Left lung (tissue), 14 donors: ENCODE measurements at places on chromosomes 13 and 19.

GRCh38 chr19:30402436-30403202 lies 30.4 kb downstream of the ZNF536 start:
- no peak for DNase-seq

GRCh38 chr19:29674374-29675119 lies 9.3 kb downstream of the PLEKHF1 start:
- no peak for DNase-seq

DNA sequence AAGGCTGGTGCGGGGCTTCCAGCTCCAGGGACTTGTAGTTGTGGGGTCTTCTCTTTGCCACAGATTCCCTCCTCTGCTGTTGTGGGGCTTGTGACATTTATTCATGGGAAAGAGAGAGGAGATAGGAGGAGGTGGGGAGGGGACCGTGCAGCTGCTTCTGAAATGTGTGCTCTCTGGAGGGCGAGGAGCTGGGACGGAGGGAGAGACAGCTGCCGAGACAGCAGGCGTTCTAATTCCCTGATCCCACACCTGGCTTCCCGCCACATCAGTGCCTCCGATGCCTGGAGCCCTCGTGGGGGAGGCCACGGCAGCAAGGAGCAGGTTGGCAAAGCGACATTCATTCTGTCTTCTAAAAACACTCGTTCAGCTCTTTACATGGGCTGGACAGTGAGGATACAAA lies 164.4 kb downstream of the USP12 start:
- no peak for DNase-seq

DNA sequence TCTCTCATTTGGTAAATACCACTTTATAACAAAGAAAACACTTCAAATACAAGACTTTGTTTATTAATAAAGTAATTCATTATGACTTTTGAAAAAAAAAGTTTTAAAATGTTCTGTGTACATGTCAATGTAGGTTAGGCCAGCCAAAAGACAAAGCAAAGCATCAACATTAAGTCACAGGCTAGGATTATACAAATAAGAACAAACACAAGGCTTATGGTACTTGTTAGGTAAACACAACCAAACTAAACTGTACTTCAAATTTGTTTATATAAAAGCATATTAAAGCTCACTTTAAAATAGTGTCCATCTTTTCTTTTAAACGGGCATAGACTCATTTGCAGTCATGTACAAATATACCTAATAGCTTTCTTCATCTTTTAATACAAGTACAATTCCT lies 86.6 kb downstream of the ZDHHC20 start:
- no peak for DNase-seq

DNA sequence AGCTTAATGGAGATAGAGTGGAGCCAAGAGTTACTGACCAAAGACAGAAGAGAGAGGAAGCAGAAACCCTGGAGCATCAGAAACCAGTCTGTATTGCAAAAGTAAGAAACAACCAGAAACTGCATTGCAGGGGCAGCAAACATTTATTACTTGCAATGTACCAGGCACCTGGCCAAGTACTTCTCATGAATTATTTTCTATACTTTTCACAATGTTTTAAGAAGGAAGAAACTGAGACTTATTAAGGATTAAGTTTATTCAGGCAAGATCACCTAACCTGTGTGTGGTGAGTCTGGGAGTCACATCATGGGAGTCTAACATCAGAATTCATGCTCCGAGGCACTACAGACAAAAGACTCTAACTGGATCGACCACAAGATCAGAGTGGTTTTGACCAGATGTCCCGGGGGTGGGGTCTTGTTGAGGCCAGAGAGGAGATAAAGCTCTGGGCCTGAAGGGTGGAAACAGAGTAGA lies 47.4 kb downstream of the TNFRSF19 start:
- DNase-seq = no peak

DNA sequence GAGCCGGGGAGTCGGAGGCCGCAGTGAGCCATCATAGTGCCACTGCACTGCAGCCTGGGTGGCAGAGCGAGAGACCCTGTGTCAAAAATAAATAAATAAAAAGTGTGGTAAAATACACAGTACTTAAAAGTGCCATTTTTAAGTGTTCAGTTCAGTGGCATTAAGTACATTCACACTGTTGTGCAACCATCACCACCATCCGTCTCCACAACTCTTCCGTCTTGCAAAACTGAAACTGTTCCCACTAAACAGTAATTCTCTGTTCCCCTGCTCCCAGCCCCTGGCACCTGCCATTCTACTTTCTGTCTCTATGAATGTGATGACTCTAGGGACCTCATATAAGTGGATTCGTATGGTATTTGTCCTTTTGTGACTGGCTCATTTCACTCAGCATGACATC lies 13.3 kb downstream of the SLC25A42 start:
- no peak for DNase-seq

- no peak for DNase-seq
Measured at GRCh38 chr13:113397608-113398425, 33.9 kb upstream of the GRTP1 start.

GRCh38 chr13:23561261-23561660 lies 9.0 kb upstream of the TNFRSF19 start:
- DNase-seq = no peak

DNA sequence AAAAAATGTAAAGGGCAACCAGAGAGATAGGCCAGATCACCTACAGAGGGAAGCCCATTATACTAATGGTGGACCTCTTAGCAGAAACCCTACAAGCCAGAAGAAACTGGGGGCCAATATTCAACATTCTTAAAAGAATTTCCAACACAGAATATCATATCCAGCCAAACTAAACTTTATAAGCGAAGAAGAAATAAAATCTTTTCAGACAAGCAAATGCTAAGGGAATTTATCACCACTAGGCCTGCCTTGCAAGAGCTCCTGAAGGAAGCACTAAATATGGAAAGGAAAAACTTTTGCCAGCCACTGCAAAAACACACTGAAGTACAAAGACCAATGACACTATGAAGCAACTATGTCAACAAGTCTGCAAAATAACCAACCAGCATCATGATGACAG lies 28.4 kb downstream of the VSTM2B start:
- no peak for DNase-seq

DNA sequence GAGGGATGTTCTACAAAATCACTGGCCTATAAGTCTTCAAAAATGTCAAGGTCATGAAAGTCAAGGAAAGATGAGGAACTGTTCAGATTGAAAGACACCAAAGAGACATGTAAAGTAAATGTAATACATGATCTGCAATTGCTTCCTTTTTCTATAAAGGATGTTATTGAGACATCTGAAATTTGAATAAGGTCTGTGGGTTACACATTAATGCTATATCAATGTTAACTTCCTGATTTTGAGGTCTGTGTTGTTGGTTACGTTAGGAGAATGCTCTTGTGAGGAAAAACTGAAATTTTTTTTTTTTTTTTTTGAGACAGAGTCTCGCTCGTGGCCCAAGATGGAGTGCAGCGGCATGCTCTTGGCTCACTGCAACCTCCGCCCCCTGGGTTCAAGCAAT lies 197.4 kb downstream of the RGCC start:
- no peak for DNase-seq

GRCh38 chr13:94662274-94662945 lies 49.9 kb downstream of the SOX21 start:
- peak; percentile 13 for DNase-seq

- DNase-seq = no peak
Measured at GRCh38 chr13:110044551-110045111, 258.2 kb upstream of the IRS2 start.

- no peak for DNase-seq
Measured at GRCh38 chr19:11420429-11421370, 1.6 kb upstream of the RGL3 start.

DNA sequence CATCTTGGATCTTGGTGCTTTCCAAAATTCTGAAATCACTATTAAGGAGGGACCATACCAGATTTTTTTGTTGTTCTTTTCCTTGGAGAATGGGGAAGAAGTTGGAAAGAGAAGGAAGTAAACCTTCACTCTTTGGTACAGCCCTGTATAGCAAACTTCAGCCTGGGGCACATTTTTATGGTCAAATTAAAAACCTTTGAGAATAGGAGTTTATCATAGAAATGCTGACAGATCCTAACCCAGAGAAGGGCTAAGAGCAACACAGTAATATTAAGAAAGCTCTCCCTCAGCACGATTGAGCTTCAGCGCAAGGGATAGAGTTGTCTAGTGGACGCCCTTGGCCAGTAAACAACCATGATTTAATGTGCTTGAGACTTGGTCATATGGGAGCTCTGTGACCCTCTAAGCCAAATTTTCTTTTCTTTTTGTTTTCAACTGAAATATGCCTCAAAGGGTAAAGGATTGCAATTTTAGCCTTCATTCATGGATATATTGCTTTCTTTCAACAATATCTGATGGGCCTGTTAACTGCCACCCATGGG lies 294.3 kb upstream of the MAB21L1 start:
- no peak for DNase-seq

- DNase-seq = no peak
Measured at GRCh38 chr13:29917650-29918049, 67.2 kb upstream of the UBL3 start.
